ENCODE measurements at places on chromosomes 16 and 17.
A peak's percentile ranks its signal among the peaks of the same experiment; 100 is the strongest.

GRCh38 chr17:49985310-49985990 is 9.6 kb downstream of the DLX3 start:
- peak; percentile 48 for DNase-seq

- no peak for DNase-seq
Measured at GRCh38 chr16:28279006-28279405, 13.3 kb upstream of the SBK1 start.

GRCh38 chr16:927406-927805 is 43.4 kb downstream of the LMF1 start:
- DNase-seq: no peak

DNA sequence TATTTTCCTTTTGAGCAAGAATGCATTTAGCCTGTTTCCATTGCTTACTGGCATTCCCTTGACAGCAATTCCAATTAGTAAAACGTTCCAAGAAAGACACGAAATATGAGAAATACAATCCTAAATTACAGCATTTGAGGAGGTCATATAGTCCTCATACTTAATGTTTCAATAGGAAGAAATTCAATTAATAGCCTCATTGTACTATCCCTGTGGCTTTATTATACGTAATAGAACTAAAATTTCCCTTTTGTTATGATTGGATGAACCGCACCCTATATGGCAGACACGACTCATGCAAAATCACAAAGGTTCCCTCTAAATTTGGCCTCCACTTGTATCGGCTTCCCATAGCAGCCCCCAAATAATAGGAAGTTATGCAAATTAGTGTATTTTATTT is 291.7 kb downstream of the CEP112 start:
- no peak for DNase-seq

DNA sequence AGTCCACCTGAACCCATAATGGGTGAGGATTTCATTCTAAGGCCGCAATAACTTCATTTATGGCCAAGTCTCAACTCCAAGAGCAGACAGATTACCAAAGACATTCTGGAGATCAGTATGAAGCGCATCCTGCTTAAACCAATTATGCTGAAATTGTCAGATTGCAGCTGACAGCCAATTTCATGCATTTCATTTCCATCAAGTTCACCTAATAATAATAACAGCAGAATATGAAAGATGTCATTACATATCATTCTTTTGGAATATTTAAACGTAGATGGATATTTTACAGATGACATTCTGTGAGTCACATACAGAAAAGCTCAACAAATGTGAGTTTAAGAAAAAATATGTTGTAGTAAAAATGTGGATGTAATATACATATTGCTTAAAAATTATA is 54.9 kb upstream of the NACA2 start:
- no peak for DNase-seq

DNA sequence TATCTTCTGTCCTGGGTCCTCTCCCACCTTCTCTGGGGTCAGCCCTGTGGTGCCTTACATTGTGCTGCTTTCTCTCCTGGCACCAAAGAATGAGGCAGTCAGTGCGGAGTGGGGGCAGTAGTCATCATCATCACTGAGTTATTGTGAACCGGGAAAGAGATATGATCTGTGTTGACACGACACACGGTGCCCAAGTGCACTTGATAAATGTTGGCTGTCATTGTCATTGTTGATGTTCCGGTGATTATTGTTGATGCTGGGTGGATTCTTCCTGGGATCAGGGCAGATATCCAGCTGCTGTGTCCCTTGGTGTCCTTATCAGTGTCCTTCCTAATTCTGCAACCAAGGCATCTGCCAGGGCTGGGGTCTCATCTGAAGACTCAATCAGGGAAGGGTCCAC is 121.7 kb downstream of the ABCC6 start:
- DNase-seq: no peak

GRCh38 chr16:77014441-77014840 is 176.5 kb upstream of the MON1B start:
- no peak for DNase-seq

- DNase-seq: no peak
Measured at GRCh38 chr17:12507026-12507595, 158.6 kb upstream of the MYOCD start.

GRCh38 chr16:74607310-74607961 is 522 bp upstream of the GLG1 start:
- no peak for DNase-seq

GRCh38 chr17:917941-918740 is 61.4 kb downstream of the NXN start:
- no peak for DNase-seq

DNA sequence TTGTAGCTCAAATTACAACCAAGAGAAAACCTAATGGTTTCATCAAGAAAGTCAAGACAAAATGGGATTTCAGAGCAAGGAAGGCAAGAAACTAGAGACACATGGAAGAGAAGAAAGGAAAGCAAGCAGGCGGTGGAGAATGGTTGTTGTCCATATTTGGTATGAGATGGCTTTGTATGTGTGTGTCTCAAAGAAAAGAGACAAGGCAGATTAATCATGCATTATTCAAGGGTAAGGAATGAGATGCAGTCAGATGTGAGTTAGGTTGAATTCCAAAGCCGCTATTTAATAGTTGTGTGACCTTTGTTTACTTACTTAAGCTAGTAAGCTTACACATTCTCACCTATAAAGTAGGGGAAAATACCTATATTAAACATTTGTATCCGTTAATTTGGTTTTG is 1029.6 kb downstream of the CDH11 start:
- DNase-seq: no peak

DNA sequence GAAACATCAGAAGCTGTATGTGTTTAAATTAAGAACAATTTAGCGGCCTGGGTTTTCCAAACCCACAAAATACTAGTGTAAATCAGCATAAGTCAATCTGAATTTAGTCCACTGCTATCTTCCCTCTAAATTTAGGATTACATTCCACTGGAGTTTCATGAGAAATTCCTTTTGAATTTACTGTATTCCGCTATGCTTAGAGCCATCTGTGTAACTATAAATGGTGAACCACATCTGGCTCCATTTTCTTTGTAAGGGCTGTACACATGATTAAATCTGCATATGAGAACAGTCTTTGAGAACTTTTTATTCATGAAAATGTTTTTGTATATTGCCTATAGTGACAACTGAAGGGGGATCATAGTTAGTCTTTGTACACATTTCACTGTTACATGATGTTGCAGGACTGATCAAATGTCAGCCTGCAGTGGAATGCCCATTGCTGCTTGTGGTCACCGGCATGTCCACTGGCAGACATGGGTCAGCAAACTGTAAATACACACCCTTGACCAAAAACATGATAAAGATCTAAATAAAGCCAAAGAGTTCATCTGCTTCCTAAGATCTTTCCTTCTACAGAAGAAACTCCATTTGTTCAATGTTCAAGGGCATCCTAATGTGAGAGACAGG is 36.8 kb downstream of the RPGRIP1L start:
- DNase-seq: no peak

DNA sequence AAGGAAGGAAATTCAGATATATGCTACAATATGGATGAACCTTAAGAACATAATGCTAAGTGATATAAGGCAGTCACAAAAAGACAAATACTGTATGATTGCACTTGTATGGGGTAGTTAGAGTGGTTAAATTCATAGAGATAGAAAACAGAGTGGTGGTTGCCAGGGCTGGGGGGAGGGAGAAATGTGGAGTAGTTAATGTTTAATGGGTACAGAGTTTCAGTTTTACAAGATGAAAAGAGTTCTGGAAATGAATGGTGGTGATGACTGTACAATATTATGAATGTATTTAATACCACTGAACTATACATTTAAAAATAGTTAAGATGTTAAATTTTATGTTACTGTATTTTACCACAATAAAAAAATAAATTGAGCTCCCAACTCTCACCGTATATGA is 157.9 kb downstream of the TOX3 start:
- no peak for DNase-seq

DNA sequence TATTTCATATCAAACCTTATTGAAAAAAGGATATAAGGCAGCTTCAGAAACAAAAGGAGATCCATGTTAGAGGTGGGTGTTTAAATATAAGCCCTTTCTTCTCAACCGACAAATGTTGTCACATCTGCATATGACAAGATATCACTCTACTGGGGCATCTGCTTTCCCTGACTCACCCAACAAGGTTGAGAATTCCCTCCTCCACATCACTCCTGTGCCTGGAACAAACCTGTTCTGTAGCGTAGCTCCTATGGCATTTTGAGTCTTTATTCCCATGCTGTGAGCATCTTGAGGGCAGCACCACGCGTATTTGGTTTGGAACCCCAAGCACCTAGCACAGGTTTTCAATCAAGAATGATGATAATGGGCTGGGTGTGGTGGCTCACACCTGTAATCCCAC is 59.4 kb upstream of the ZFHX3 start:
- DNase-seq: no peak

- no peak for DNase-seq
Measured at GRCh38 chr17:77803726-77804125, 154.8 kb upstream of the TNRC6C start.

DNA sequence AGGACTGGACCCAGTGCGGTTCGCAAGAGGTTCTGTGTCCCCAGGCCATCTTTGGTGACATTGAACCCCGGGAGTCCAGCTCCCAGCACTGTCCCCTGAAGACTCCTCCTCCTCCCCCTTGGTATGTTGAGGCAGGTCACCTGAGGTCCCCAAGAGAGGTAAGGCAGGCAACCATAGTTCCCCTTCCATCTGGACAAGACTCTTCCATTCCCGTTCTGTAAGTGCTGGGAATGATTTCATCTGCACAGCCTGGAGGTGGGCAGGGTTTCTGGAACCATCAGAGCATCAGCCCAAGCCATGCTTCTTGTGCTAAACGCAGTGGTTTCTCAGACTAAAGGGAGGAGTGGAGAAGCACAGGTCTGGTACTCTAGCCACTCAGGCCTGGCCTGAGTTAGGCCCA is 24.9 kb downstream of the COPZ2 start:
- no peak for DNase-seq

DNA sequence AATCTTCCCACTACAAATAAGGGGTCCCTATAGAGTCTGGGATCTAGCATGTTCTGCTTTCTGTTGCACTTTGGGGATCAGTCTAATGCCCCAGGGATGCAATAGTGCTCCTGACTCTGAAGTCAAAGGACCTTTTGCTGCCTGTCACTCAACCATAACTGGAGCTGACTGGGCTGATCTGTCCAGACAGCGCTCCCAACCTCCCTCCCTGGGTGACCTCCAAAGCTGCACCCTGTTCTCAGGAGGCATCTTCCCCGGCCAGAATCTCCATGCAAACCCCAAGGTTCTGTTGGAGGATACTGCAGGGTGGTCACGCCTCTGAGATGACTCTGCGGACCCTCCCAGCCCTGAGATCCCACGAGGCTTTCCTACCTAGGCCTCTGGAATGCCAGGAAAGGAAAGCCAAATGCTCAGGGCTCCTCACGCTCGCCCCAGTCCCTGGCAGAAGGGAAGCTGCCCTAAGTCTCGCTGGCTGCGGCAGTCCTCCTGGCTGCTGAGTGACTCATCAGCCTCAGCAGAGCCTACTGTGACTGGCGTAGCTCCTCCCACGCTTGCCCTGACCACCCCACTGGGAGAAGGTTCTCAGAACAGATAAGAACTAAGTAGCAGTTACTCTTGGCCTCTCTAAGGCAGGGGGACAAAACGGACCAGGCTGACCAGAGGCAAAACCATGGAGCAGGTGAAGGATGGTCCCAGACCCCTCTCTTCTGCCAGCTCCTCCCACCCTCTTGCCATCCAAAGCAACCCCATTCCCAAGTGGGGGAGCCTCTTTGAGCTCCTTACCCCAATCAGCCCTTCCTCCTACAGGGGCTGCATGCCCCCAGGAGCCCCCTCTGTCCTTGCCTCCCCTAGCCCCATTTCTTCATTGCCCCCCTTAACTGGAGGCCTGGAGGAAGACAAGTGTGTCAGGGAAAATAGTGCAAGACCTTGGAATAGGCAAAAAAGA is 124.1 kb upstream of the TNRC6C start:
- DNase-seq: peak; percentile 99

DNA sequence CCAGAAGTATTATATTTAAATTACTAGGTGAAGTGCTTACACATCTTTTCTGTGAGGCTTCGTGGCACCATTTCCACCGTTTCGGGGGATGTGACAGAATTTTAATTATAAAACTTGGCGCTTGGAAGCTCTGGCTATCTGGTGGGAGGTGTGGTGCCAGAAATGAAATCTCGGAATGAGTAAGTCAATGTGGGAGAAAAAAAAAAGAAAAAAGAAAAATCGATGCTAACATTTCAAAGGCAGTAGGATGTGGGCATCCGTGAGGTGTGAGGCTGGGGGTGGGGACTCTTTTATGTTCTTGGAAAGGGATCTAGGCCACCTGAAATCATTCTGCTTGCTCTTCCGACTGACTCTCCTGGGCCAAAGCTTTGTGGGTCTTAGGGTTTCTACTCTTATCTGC is 21.9 kb downstream of the CPPED1 start:
- no peak for DNase-seq

GRCh38 chr16:787321-787966 is 737 bp downstream of the RPUSD1 start:
- DNase-seq: no peak

DNA sequence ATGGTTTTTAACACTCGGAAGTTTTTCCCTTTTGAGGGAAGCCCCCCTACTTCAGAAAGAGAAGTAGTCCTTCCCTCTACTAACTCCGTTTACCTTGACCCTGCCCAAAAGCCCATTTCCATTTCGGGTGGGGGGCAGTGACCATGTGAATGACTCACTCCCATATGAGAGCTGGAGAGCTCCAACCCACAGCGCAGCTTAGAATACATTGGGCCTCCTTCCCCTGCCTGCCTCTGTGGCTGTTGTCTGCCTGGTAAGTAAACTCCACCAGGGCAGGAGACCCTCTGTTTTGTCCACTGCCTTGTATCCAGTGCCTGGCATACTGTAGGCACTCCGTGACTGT is 985 bp downstream of the SGSM2 start:
- peak; percentile 82 for DNase-seq

DNA sequence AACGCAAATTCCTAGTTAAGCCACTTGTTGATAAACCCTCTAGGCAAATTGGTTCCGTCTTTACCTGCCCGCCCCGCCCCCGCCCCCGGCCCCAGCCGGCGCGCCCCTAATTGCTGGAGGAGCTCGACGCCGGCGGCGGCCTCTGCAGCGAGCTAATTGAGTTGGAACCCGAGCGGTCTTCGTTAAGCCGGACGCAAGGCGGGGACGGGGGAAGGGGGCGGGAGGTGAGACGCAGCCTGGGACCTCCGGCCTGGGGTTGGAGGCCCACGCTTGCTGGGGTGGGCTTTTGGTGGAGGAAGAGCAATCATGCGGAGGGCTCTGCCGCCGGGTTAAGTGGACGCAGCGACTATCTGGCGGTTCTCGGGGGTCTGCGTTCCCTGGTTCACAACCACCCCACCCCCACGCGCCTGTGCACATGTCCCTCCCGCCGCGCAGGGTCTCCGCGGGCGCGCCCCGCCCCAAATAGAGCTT is 12.7 kb upstream of the FOXF1 start:
- peak; percentile 70 for DNase-seq

DNA sequence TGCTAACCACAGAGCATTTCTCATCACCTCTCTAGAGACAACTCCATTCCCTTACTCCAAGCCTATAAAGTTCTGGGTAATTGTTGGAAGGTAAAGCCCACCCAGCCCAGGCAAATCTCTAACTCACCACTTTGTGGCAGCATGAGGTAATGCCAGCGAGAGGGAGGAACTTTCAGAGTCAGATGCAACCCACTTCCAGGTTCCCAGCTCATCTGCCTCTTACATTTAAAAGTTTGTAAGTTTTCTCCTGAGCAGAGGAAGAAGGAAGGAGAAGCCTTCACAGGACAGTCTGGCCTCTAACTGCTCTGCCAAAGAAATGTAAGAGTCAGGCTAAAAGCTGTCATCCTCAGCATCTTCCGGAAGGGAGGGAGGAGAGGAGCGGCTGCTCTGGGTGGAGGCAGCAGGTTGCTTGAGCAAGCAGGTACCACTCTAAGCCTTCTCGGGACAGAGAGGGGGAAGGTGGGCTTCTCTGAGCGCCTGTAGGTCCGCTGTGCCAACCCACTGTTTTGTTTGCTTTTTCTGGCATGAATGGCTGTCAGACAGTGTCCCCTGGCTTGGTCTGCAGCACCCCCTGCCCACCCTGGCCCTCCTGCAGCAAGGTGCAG is 1.0 kb downstream of the ZNF319 start:
- DNase-seq: peak; percentile 58

Measured in islet precursor cell (in vitro differentiated cells).